ENCODE measurements at places on chromosomes 5 and 9.

- H3K27me3 ChIP-seq, result no peaks in the 10 kb centered on the region
- H3K4me1 ChIP-seq, result no peaks in the 10 kb centered on the region
- H3K4me3 ChIP-seq, result no peak overlapping the region
- no peak overlapping the region for H3K27ac ChIP-seq
Measured at GRCh38 chr9:70978085-70978484, 143.3 kb downstream of the TRPM3 start.

- no peaks in the 10 kb centered on the region for H3K4me1 ChIP-seq
- no peak overlapping the region for H3K4me3 ChIP-seq
- no peaks in the 10 kb centered on the region for H3K27me3 ChIP-seq
- no peak overlapping the region for H3K27ac ChIP-seq
Measured at GRCh38 chr9:5842929-5843793, 10.2 kb upstream of the ERMP1 start.

DNA sequence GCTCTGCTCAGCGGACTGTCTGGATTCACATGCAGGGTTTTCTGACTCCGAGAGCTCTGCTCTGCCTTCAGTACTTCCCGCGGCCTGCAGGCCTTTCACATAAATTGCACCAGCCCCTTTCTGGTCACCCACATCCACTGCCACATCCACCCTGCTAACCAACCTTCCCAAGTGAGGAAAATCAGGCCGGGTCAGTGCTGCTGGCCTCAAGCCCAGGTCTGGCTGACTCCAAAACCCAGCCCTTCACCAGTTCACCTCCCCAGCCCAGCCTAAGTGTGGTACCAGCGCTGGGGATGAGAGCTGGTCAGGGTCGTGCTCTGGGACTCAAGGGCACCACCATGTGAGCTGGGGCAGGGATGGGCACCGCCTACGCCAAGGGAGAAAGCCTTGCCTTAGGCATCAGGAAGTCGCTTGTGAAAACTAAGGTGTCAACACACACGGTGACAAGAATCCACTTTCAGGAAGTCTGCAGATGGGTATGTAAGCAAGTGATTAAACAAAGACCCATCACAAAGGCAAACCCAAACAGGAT, 12.3 kb downstream of the LMAN2 start:
- no peak overlapping the region for H3K27ac ChIP-seq
- peaks cover 33% of the 10 kb centered on the region for H3K4me1 ChIP-seq
- no peak overlapping the region for H3K4me3 ChIP-seq
- H3K27me3 ChIP-seq, result no peaks in the 10 kb centered on the region

GRCh38 chr5:127280491-127281220, 9.9 kb upstream of the MEGF10 start:
- peaks cover 14% of the 10 kb centered on the region for H3K27me3 ChIP-seq
- H3K4me3 ChIP-seq, result no peak overlapping the region
- H3K27ac ChIP-seq, result no peak overlapping the region
- H3K36me3 ChIP-seq, result no peaks in the 10 kb centered on the region
- H3K4me1 ChIP-seq, result no peaks in the 10 kb centered on the region
- ATAC-seq, result peak; percentile 17

DNA sequence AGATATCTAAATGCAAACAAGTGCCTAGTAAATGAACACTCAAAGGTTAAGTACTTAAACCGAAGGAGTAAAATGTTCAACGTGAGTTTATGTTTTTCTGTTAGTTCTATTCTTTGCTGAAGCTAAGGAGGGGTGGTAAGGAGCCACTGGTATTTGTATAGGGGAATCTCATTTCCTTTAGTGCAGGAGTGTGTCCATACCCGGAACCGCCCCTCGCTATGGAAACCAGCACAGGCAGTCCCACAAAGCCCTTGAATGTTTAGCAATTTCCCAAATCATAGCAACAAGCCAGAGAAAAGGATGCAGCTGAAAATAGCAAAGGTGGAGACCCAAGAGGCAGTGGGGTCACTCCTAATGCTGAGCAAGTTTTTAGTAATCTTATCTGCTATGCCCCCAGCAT, 78.8 kb upstream of the STK32A start:
- no peak for ATAC-seq
- no peaks in the 10 kb centered on the region for H3K27me3 ChIP-seq

- H3K4me3 ChIP-seq, result no peak within 1 kb of the TSS
- no peak for ATAC-seq
- peaks cover 6% of the 10 kb centered on the region for H3K4me1 ChIP-seq
- no peaks in the 10 kb centered on the region for H3K27me3 ChIP-seq
- H3K27ac ChIP-seq, result no peak within 1 kb of the TSS
Measured at GRCh38 chr5:170783498-170784247, at the start of gene GABRP. TSS of gene GABRP (plus strand) at chr5:170783725. CDS start at chr5:170788616, 4,891 bp downstream.

- H3K27ac ChIP-seq, result no peak overlapping the region
- ATAC-seq, result no peak
- peaks cover 14% of the 10 kb centered on the region for H3K4me1 ChIP-seq
Measured at GRCh38 chr9:129351058-129351641, 173.1 kb upstream of the IER5L start.

DNA sequence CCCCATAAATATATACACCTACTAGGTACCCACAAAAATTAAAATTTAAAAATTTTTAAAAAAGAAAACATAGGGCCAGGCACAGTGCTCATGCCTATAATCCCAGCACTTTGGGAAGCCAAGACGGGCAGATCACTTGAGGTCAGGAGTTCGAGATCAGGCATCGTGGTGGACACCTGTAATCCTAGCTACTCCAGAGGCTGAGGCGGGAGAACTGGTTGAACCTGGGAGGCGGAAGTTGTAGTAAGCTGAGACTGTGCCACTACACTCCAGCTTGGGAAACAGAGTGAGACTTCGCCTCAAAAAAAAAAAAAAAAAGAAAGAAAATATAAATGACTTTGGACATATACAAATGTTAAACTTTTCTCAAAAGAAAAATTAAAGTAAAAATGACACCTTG, 33.3 kb upstream of the RNF38 start:
- H3K36me3 ChIP-seq, result peaks cover 6% of the 10 kb centered on the region
- no peaks in the 10 kb centered on the region for H3K27me3 ChIP-seq
- no peak for ATAC-seq
- no peak overlapping the region for H3K4me3 ChIP-seq
- no peak overlapping the region for H3K27ac ChIP-seq

DNA sequence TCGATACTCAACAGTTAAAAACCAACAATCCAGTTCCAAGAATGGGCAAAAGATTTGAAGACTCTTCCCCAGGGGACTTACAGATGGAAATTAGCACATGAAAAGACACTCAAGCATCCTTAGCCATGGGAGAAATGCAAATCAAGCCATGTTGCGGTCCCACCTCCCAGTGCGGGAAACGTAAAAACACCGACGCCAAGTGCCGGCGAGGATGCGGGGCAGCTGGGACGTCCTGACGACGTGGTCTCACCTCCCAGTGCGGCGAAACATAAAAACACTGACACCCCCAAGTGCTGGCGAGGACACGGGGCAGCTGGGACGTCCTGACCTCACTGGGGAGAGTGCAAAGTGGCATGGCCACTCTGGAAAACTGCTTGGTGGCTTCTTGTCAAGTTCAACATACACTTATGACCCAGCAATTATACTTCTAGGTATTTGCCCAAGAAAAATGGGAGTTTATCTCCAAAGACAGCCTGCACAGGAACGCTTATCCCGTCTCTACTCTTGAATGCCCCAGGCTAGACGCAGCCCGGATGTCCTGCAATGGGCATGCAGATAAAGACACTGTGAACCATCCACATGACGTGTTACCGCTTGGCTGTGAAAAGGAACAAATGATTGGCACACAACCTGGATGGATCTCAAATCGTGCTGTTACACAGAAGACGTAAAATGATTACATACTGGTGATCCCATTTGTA, 60.1 kb upstream of the UBAC1 start:
- no peak for ATAC-seq

DNA sequence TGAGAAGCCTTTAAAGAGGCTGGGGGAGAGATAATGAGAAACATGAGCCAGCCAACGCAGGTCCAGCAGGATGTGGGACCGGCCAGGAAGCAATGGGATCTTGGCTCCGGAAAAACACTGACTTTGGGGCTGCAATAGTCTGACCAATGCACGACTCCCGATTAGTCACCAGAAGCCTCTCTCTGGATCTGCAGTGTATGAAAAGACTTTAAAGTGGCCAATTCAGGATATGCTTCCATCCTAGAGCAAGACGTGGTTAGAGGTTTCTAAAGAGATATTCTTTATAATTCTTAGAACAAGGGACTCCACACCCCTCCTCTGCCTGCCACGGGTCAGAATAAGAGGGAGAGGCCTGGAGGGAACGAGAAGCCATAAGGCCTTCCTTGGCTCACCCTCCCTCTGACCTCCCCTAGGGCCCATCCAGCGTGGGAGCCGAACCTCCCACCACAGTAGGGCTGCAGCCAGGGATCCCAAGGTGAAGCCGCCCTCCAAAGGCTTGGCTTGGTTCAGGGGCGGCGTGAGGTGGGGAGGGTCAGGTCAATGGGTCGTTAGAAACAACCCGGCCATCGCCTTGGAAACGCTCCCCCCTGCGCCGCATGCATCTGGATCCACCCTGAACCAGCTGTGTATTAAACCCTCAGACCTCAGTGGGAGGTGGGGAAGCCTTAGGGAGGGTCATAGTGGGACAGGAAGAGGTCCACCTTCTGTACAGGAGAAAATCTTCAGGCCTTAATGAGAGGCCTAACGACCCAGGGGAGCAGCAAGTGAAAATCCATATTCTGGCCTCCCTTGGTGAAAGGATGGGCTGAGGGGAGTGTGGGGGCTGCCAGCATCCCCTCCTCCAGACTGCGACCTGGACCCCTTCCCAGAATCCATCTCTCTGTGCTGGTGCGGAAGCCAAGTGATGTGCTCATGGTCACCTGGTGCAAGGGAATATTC, 11.1 kb downstream of the FGF1 start:
- no peak for ATAC-seq
- no peak overlapping the region for H3K4me3 ChIP-seq

GRCh38 chr5:14420101-14420811, 161.3 kb upstream of the OTULINL start:
- no peak overlapping the region for H3K4me3 ChIP-seq
- H3K36me3 ChIP-seq, result peaks cover 55% of the 10 kb centered on the region

GRCh38 chr9:133906218-133906617, 85.9 kb downstream of the VAV2 start:
- H3K4me3 ChIP-seq, result no peak overlapping the region
- H3K4me1 ChIP-seq, result peaks cover 81% of the 10 kb centered on the region
- no peak for ATAC-seq

DNA sequence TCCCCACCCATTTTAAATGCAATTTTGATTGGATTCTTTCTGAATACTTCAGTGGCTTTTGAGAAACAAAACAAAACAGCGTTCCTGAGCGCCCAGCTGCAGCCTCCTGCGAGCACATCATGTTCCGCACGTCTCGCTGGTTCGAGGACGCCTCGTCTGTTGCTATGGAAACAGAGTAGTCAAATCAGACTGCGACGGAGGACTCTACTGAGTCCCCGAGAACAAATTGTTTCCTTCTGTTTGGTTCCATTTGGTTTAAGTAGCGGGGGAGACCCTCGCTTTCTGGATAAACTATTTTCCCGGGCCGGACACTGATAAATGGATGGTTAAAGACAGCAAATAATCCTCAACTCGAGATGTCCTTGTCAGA, 69.0 kb downstream of the SLC28A3 start:
- H3K27ac ChIP-seq, result no peak overlapping the region
- peak overlapping the region; percentile 67 for H3K4me3 ChIP-seq
- no peaks in the 10 kb centered on the region for H3K36me3 ChIP-seq
- H3K4me1 ChIP-seq, result peaks cover 11% of the 10 kb centered on the region
- no peaks in the 10 kb centered on the region for H3K27me3 ChIP-seq
- ATAC-seq, result peak; percentile 80

DNA sequence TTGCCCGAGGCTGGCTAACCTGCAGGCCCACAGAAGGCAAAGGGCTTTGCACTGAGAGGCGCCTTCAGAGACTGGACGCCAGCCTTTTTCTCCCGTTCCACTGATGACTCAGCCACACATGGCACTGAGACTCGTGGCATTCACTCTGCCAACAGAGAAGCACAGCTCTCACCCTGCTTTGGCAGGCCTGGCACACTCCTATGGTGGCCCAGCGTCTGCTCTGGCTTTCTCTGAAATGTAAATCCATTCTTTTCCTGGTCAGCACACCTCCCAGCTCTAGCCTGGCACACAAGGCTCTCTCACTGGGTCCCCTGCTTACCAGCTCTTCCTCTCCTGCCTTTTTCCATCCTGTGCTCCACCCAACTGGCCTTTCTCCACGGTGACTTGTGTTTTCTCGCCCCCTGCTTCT, 5.9 kb upstream of the MELK start:
- ATAC-seq, result no peak
- no peaks in the 10 kb centered on the region for H3K4me1 ChIP-seq
- no peak overlapping the region for H3K27ac ChIP-seq

DNA sequence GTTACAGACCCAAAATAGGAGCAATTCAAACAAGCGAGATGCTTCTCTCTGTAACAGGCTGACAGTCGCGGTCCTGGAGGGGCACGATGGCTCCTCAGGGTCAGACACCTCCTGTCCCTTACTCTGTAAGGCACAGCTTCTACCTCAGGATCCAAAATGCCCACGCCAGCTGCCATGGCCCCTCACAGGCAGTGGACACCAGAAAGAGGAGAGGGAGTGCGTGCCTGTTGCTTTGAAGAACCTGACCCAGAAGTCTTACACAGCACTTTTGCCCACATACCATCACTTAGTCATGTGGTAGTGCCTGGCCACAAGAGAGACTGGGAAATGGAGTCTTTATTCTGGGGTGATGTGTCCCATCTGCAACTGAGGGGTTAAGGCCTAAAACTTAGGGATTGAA, 11.6 kb upstream of the ABL1 start:
- no peak for ATAC-seq
- no peak overlapping the region for H3K4me3 ChIP-seq
- no peaks in the 10 kb centered on the region for H3K27me3 ChIP-seq
- H3K27ac ChIP-seq, result no peak overlapping the region
